HFFc6 (cell line): ENCODE measurements at places on chromosomes 2 and 18. TPM values are rescaled to one million over a fixed set of nuclear protein-coding genes. Genes with fewer than 3 reads are reported as not detected.

The ADNP2 gene
- total RNA-seq: 12.1 to 14.9 TPM (median 12.1 TPM) in 3 replicates

- H3K27me3 ChIP-seq: peaks cover 5% of the 10 kb centered on the region
- H3K36me3 ChIP-seq: no peaks in the 10 kb centered on the region
- H3K4me1 ChIP-seq: peaks cover 31% of the 10 kb centered on the region
- DNase-seq: no peak
- H3K4me3 ChIP-seq: no peak overlapping the region
- H3K27ac ChIP-seq: no peak overlapping the region
These were observed 56.2 kb downstream of the ARHGEF33 start for GRCh38 chr2:38945911-38946310.

GRCh38 chr2:232142049-232142448 lies 180.5 kb downstream of the DIS3L2 start:
- no peak overlapping the region for H3K27ac ChIP-seq
- H3K36me3 ChIP-seq: no peaks in the 10 kb centered on the region
- no peaks in the 10 kb centered on the region; the same call in 1 of the 2 replicates for H3K27me3 ChIP-seq
- no peak overlapping the region for H3K4me3 ChIP-seq

GRCh38 chr18:47915930-47916329 lies 14.5 kb downstream of the SMAD2 start:
- H3K27me3 ChIP-seq: no peaks in the 10 kb centered on the region; the same call in 1 of the 2 replicates
- DNase-seq: peak; percentile 4
- peaks cover 9% of the 10 kb centered on the region for H3K36me3 ChIP-seq
- H3K27ac ChIP-seq: no peak overlapping the region

GRCh38 chr2:105570757-105571156 lies 171.9 kb upstream of the FHL2 start:
- H3K4me3 ChIP-seq: no peak overlapping the region
- DNase-seq: no peak
- H3K27ac ChIP-seq: no peak overlapping the region
- no peaks in the 10 kb centered on the region for H3K36me3 ChIP-seq
- peaks cover 33% of the 10 kb centered on the region for H3K27me3 ChIP-seq

- no peak overlapping the region for H3K27ac ChIP-seq
- no peak overlapping the region for H3K4me3 ChIP-seq
- no peak for DNase-seq
- H3K36me3 ChIP-seq: no peaks in the 10 kb centered on the region
- no peaks in the 10 kb centered on the region for H3K4me1 ChIP-seq
- peaks cover 49% of the 10 kb centered on the region for H3K27me3 ChIP-seq
These were observed 24.6 kb downstream of the KIF1A start for GRCh38 chr2:240795454-240795853.

DNA sequence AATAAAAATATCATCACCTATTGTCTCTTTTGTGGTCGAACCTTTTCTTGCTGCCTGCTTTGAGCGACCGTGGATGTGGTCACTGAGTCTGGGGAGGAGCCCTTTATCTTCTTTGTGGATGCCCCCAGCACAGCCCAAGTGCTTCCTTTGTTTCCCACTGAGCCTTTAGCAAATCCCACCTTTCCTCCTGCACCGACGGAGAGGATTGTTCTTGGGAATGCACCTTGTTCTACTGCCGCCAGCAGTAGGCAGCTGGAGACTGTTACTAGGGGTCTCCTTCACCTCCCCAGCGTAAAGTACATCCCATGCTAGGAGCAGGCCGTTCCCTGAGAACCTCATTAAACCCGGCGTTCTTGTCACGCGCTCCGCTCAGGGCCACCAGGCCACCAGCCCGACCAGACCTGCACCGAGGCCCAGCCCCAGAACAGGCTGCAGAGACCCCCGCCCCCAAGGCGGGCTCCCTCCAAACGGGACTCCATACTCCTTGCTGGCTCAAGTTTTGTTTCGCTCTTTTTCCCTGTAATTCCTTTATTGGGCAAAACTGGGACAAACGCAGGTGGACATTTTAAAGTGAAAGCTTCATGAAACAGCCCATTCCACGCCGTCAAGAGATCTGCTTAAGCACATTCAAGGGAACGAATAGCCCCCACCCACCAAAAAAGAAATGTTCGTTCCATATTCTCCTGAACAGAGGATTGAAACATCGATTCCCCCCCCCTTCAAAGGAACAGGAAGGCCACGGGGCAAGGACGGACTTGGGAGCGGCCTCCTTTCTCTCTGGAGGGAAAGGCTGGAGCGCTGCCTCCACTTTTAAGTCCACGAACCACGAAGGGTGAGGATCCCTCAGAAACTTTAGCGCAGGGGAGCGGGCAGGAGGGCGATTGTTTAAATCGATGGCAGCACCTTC lies 1.1 kb upstream of the MAT2A start:
- peak overlapping the region; percentile 99 for H3K27ac ChIP-seq
- H3K36me3 ChIP-seq: peaks cover 36% of the 10 kb centered on the region
- DNase-seq: no peak
- peak overlapping the region; percentile 93 for H3K4me3 ChIP-seq
- peaks cover 20% of the 10 kb centered on the region for H3K27me3 ChIP-seq

DNA sequence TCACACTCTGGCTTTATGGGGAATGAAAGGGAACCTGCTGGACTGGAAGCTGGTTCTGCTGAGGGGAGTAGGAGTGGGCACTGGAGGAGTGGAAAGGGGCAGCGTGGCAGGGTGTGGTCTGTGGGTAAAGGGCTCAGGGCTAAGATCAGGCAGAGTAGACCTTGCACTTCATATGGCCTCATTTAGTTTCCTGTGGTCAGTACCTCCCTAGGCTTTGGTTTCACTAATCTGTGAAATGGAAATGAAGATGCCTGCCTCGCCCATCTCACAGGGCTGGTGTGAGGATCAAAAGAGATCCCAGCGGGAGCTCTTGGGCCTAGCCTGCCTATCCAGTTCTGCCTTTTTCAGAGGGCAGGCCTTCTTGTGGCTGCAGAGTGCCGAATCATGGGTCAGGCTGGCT lies 208.7 kb downstream of the LOXHD1 start:
- H3K36me3 ChIP-seq: no peaks in the 10 kb centered on the region
- DNase-seq: no peak
- H3K4me1 ChIP-seq: peaks cover 6% of the 10 kb centered on the region; the same call in 1 of the 2 replicates

- no peak for DNase-seq
- H3K36me3 ChIP-seq: peaks cover 7% of the 10 kb centered on the region; the same call in 1 of the 2 replicates
- no peaks in the 10 kb centered on the region; the same call in 1 of the 2 replicates for H3K27me3 ChIP-seq
These were observed 31.6 kb downstream of the LIMS1 start for GRCh38 chr2:108565778-108566375.
